ENCODE measurements at places on chromosomes 13 and 19.

DNA sequence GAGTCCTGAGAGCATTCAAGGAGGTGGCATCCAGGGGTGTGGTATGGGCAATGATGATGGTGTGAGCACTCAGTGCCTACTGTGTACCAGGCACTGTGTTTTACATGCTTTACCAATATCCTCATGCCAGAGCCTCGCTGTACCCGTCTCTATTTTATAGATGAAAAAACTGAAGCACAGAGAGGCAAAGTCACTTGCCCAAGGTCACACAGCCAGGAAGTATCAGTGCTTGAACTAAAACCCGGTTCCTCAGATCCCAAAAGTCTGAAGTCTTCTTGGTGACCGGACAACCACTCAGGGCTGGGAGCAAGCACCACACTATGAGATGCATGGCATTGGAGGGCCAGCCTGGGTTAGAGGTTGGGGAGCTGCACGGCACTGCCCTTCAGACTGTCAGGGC is 84.1 kb downstream of the CHST8 start:
- no peak for DNase-seq

- no peak for DNase-seq
Observed at GRCh38 chr13:105262579-105262978, 1272.9 kb downstream of the EFNB2 start.

DNA sequence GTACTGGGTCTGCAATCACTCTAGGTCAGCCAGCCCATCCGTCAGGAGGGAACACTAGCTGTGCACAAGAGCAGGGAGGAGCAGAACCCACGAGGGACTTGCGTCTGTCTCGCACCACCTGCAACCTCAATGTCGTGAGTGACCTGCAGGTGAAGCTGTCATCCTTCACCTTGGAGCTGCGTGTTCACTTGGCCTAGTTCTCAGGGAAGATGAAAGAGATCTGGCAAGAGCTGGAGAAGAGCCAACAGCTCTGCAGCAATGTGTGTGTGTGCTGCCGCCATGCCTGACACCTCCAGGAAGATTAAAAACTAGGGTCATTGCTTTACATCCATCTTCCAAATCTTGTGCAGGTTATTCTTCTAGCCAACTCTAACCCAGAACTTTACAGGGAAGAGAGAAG is 117.6 kb upstream of the MRI1 start:
- peak; percentile 3 for DNase-seq

DNA sequence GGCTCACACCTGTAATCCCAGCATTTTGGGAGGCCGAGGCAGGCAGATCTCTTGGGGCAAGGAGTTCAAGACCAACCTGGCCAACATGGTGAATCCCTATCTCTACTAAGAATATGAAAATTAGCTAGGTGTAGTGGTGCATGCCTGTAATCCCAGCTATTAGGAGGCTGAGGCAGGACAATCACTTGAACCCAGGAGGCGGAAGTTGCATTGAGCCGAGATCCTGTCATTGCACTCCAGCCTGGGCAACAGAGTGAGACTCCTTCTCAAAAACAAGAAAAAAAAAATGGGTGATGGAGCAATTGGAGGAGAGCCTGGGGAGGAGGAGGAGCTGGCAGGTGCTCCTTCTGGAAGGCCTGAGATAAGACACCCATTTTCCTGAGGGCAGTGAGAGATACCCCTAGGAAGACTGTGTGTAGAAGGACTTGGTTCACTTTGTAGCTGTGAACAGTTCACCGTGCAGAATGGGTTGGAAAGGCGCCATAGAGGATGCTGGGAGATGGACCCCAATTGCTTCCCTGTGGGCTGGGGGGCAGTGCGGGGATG is 8.7 kb upstream of the CARM1 start:
- DNase-seq = no peak

- DNase-seq = peak; percentile 13
Observed at GRCh38 chr19:35585848-35586247, at the start of gene PMIS2. Gene PMIS2 (plus strand): TSS chr19:35586173. CDS start chr19:35586260, 87 bp downstream.

Measured in CD4-positive, alpha-beta T cell treated with Interferon alpha-2 for 1 hour (primary cell).